ENCODE measurements at places on chromosomes 2 and 18. TPM values are rescaled to one million over a fixed set of nuclear protein-coding genes. Genes with fewer than 3 reads are reported as not detected.

Gene TMEM131
- 18.0 TPM for total RNA-seq

Gene G6PC2
- not detected for total RNA-seq

Gene CD207
- total RNA-seq = 0.07 TPM

Gene DHRS9
- 3.9 TPM for total RNA-seq

Gene TNFAIP6
- 0.60 TPM for total RNA-seq

Gene LYG1
- total RNA-seq = 1.2 TPM

Gene RFX8
- total RNA-seq = not detected

Gene TBR1
- 0.01 TPM for total RNA-seq

Gene GRP
- total RNA-seq = not detected

Gene RAB6C
- total RNA-seq = not detected

Gene CTAGE1
- not detected for total RNA-seq

Gene SKOR2
- not detected for total RNA-seq

Gene KLF11
- total RNA-seq = 4.3 TPM

Gene FEV
- not detected for total RNA-seq

Gene VWA3B
- 0.12 TPM for total RNA-seq

Gene FTCDNL1
- 3.2 TPM for total RNA-seq

Gene STAT4
- total RNA-seq = 3.9 TPM

Gene MTCL1
- total RNA-seq = 50.3 TPM

Gene CD28
- not detected for total RNA-seq

Gene NYAP2
- total RNA-seq = not detected

Gene HOXD8
- total RNA-seq = 5.3 TPM

Gene FBLN7
- total RNA-seq = 0.57 TPM

Gene PJVK
- 1.6 TPM for total RNA-seq

Gene SP100
- total RNA-seq = 26.0 TPM

Gene PARD3B
- total RNA-seq = 0.52 TPM

Gene UPP2
- total RNA-seq = not detected

Gene PNPT1
- 33.8 TPM for total RNA-seq

Gene CERKL
- 0.19 TPM for total RNA-seq

Gene KIDINS220
- 17.1 TPM for total RNA-seq

Gene CAPN10
- total RNA-seq = 22.2 TPM

Gene EFEMP1
- 48.1 TPM for total RNA-seq

Gene INPP5D
- 0.70 TPM for total RNA-seq

Gene TLX2
- total RNA-seq = 0.31 TPM

Gene RNF138
- total RNA-seq = 17.5 TPM

Gene PLEK
- not detected for total RNA-seq

Gene RETSAT
- total RNA-seq = 52.7 TPM

Gene ATP8B1
- total RNA-seq = 7.6 TPM

All from A549 treated with dexamethasone at 1 μM for 4 hours (cell line).